ENCODE measurements at places on chromosomes 4 and X. TPM values are rescaled to one million over a fixed set of nuclear protein-coding genes. Genes with fewer than 3 reads are reported as not detected.
A peak's percentile ranks its signal among the peaks of the same experiment; 100 is the strongest.

GRCh38 chr4:114225436-114225835, 246.0 kb upstream of the ARSJ start:
- DNase-seq = no peak

DNA sequence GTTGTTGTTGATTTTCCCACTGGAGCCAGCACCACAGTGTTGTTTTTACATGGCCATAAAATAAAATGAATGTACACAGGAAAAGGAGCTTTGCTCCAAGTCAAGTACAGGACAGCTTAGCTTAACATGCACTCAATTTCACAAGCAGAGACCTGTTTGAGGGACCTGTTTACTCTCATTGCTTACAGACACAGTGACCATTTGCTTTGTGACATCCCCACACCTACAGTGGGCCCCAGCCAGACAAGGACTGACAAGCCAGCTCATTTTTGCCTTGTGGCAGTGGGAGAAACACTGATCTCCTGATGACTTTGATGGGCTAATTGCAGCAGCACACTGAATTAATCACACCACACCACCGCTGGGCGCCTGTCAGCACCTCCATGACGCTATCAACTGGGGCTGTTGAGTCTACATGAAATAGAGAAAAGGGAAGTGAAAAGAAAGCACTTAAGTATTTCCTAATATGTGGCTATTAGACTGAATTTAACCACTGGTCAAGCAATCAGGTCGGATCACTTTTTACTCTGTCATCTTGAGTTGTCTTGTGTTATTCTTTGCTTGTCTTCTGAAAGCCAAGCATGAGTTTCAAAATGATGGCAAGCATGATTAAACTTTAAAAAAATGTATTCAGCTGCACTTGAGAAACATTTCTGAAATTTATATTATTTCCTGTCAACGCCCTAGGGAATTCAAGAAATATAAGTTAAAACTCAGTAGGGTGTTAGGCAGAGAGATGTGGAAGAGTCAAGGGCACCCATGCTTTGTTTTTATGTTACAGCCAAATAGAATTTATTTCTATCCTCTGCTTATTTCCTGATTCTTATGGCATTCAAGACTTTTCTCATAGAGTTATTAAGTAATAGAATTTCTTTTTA, 557.7 kb downstream of the RAB28 start:
- DNase-seq = no peak

GRCh38 chr4:25839687-25840086, 23.1 kb downstream of the SEL1L3 start:
- DNase-seq = no peak

GRCh38 chr4:120053911-120054310, 12.7 kb downstream of the MAD2L1 start:
- no peak for DNase-seq

GRCh38 chr4:53240573-53240972, 125.3 kb downstream of the SCFD2 start:
- DNase-seq = no peak

DNA sequence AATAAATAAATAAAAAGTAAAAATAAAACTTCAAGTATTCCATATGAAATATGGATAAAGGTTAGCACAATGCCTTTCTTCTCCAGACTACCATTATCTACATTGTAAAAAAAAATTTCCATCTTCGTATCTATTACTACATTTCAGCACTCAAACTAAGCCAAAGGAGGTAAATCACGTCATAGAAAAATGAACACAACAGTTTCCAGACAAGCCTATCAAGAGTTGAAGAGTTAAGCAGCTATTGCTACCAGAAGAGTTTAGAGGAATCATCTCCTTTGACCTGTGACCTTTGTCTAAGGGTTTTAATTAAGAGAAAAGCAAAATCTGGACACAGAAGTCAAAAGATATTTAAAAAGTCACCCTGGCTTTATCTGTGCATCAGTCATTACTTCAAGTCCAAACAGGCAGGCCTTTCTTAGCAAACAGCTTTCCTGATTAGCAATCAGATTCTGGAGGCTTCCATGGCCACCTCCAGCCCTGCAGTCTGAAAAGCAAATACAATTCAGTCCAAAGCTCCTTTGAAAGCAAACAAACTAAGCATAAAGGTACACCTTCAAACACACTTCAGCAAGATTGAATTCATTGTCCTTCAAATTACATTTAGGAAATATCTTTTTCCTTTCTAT, 82.2 kb downstream of the APBB2 start:
- DNase-seq = no peak

- no peak for DNase-seq
Measured at GRCh38 chrX:118249146-118249545, 96.8 kb upstream of the WDR44 start.

DNA sequence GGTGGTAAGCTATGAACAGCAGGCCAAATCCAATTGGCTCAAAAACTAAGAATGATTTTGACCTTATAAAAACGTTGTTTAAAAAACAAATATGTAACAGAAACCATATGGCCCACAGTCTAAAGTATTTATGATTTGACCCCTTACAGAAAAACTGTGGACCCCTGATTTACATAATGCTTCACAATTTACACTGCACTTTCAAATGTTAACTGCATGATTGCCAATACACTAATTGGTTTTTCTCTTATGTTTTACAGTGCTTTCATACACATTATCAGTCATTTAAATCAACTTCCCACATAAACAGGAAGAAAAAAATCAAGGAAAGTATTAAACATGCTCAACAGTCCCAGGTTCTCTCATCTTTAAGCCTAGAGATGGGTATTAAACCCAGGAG, 262.6 kb downstream of the CHIC1 start:
- no peak for DNase-seq

- peak; percentile 63 for DNase-seq
Measured at GRCh38 chr4:8176547-8177399, 18.2 kb upstream of the ABLIM2 start.

- peak; percentile 16 for DNase-seq
Measured at GRCh38 chr4:139876337-139876941, 210.8 kb downstream of the MGST2 start.

- DNase-seq = no peak
Measured at GRCh38 chr4:62119195-62119594, 919.1 kb downstream of the ADGRL3 start.

DNA sequence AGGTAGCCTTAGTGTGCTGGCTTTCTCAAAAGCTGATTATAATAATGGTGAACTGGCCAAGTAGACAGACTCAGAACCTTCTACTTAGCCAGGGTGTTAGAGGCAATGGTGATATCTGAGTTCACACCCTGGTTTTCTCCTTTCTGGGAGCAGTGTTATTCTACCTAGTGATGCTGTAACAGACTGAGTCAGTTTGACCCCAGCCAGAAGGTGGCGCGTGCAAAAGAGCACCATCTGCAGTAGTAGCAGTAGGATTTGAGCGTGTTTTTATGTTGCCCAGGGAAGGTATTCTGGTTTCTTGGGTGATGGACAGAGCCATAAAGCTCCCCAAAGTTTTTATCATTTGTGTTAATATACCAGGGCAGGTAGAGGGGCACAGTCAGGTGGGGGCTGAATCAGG, 143.8 kb upstream of the CPXCR1 start:
- no peak for DNase-seq

GRCh38 chr4:26936284-26937065, 75.8 kb downstream of the STIM2 start:
- no peak for DNase-seq

GRCh38 chrX:148495176-148495575, 5.2 kb upstream of the AFF2 start:
- DNase-seq = no peak

ZNF157 gene
- 1.0 TPM for total RNA-seq

MAOB gene
- not detected for total RNA-seq

PHEX gene
- total RNA-seq = 0.31 TPM

MAGEB4 gene
- total RNA-seq = not detected

Data from activated naive CD4-positive, alpha-beta T cell treated with anti-CD3 and anti-CD28 coated beads for 36 hours (primary cell).